Epithelial cell of proximal tubule (primary cell): ENCODE measurements at places on chromosomes 2 and 18.

DNA sequence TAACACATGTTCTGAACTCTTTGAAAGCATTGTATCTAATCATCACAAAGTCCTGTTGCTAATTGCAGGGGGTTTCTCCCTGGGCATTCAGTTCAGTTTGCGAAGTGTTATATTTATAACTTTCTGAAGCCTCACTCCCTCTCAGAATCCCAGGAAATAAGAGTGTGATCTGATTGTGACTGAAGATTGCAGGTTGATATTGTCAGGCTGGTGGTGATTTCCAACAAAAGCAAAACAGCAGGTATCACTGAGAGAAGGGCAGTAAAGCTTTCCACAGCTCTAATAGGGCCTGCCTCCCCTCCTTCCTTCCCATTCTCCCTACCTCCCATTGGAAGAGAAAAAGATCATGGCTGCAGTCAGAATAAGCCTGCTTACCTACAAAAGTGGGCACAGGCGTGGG, 466.7 kb upstream of the FSHR start:
- no peak for DNase-seq

DNA sequence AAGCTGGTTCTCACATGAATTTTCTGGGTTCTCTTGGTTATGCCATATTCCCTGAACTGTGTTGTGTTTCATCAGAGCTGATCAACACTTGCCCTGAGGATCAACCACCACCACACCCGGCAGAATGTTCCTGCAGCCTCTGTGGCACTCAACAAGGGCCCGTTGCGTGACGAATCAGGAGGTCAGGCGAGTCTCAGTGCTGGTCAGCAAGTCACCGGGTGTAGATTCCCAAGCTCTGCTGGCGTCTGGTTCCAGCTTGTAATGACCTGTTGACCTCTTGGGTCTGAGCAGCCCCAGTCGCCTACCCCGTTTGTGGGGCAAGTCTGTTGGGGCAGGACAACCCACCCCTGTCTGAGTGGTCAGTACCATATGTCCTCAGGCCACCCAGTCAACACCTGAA, 46.0 kb downstream of the ADCY3 start:
- no peak for DNase-seq

DNA sequence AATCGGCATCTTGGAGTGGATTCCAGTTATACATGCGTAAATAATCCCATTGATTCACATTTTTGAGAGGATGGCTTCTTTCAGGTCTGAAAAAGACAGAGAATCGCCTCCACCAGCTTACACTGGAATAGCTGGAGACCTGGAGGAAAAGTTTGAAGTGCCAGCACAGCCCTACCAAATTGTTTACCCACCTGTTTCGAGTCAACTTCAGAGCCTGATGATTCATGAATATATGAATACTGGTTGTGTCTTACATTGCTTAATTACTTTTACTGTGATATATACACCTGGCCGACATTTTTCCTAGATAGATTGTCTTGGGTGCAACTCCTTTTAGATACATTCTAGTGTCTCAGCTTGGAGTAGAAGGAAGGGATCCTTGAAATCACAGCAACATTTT, 335 bp upstream of the NCKAP5 start:
- no peak for DNase-seq

- no peak for DNase-seq
Measured at GRCh38 chr18:13245481-13246000, 27.0 kb downstream of the LDLRAD4 start.

DNA sequence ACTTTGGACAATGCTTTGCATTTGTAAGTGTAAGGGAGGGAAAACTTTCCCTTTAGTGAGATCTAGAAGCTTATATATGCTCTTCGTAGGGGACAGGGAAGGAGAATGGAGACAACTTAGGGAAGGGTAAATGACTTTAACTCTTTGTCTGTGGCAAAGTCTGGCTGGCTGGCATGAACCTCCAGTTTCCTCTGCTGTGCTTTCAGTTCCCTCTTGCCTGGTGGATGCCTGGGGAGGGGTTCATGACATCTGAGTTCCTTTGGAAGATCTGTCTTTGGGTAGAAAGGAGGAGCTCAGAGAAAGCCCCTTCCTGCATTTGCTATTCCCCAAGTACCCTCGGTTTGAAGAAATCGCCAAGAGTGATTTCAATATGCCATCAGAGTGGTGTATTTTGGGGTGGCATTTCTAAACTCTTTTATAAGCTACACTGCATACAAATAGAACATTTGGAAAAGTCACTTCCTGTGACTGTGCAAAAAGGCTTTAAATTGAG, 143.6 kb downstream of the VAPA start:
- no peak for DNase-seq

- DNase-seq = no peak
Measured at GRCh38 chr18:2471523-2471922, 99.8 kb downstream of the METTL4 start.

GRCh38 chr2:96962567-96963203, 23.7 kb downstream of the FAM178B start:
- no peak for DNase-seq

DNA sequence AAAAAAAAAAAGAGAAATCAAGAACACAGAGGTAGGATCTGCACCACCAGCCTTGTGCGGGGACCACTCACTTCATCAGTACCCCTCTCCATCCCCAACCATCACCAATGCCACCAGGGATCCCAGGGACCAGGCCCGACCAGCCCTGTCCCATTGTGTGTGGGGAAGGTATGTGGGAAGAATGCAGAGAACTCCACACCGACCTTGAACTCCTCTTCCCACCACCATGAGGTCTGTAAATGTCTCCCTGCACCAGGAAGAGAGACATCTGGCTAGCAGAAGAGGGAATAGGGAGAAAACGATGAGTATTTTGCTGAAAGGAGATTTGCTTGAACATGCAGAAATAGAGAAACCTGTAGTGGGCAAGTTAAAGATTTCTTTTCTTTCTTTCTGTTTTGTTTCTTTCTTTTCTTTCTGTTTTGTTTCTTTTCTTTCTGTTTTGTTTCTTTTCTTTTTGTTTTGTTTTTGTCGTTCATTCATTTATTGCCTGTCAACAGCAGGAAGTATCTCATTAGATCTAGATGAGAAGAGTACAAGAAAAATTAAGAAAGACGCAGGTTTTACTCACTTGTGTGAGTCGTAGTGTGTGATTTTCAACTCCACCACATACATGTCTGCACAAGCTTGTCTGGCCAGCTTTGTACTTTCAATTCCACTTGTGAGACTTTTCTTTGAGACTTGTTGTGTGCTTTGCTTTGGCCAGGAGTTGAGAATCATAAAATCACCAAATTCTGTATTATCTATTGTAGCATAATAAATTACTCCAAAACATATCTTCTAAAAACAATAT, 179.8 kb upstream of the HAAO start:
- DNase-seq = no peak

GRCh38 chr2:149586063-149586462, 1.5 kb downstream of the MMADHC start:
- no peak for DNase-seq

- no peak for DNase-seq
Measured at GRCh38 chr18:906416-907114, 1.9 kb downstream of the ADCYAP1 start.

DNA sequence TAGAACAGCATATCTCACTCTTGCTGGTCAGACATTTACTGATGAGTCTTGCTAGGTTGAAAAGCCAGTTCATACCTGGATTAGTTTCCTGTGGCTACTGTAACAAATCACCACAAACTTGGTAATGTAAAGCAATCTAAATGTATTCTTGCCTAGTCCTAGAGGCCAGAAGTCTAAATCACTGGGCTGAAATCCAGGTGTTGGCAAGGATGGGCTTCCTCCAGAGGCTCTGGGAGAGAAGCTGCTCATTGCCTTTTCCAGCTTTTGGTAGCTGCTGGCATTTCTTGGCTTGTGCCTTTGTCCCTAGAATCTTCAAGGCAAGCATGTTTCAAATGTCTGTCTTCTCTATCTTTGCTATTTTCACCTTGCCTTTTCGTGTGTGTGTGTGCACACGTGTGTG, 62.3 kb upstream of the MAP4K3 start:
- no peak for DNase-seq

- no peak for DNase-seq
Measured at GRCh38 chr2:127618551-127619202, 27.3 kb upstream of the GPR17 start.

DNA sequence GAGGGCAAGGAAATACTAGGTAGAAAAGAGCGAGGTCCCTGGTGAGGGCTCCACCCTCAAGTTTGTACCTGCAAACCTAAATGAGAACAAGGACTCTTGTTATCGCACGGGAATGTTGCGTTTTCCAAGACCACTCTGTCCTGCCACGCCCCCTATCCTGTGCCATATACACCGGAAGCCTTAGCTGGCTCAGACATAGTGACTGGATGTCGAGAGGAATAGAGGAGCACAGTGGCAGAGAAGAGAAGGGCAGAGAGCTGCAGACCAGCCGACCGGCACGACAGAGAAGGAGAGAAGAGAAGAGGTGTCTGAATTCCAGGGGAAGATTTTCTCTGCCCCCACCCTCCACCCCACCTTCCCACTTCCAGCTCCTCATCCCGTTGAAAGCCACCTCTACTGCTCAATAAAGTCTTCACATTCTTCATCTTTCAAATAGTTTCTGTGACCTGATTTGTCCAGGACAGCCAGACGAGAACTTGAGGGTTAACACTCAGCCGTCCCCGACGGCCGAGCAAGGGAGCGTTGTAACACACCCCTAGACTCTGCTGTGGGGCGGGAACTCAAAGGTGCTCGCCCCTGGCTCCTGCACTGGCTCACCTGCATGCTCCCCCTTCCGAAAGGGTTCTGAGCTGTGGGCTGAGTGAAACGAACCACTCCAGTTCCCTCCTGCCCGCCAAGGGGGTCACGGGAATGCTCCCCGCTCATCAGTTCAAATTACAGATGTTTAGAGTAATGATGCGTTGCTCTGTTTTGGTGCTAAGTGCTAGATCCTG, 24.9 kb upstream of the COL3A1 start:
- DNase-seq = no peak

- no peak for DNase-seq
Measured at GRCh38 chr2:239236043-239236807, 164.6 kb downstream of the HDAC4 start.

DNA sequence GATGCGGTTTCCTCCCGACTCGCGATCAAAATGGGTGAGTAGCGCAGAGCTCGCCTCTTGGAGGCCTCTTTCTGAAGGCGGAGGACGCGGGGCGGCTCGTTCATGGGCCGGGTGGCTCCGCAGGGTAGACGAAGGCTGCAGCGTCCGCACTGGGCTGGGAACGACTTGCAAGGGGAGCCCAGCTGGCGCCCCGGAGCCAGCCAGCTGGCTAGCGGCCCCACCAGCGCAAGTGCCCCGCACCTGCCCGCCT, 328 bp upstream of the PASK start:
- DNase-seq = no peak

GRCh38 chr18:71443706-71444480, 1100.2 kb downstream of the CBLN2 start:
- no peak for DNase-seq
